Stimulated activated CD8-positive, alpha-beta memory T cell treated with anti-CD3 and anti-CD28 coated beads, Interleukin-15, amount 100 ng/mL, for 48 hours (primary cell): ENCODE measurements at places on chromosomes 1 and 21.
A peak's percentile ranks its signal among the peaks of the same experiment; 100 is the strongest.

DNA sequence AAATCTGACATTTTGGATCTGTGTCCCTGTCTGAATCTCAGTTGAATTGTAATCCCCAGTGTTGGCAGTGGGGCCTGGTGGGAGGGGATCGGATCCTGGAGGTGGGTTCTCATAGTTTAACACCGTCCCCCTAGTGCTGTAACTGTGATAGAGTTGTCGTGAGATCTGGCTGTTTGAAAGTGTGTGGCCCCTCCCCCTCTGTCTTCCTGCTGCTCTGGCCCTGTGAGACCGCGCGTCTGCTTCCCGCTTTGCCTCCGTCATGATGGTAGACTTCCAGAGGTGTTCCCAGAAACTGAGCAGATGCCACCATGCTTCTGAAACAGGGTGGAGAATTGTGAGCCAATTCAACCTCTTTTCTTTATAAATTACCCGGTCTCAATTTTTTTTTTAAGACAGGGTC is 25.0 kb downstream of the AGPAT3 start:
- no peak for DNase-seq

GRCh38 chr1:228081578-228082213 is 812 bp upstream of the ARF1 start:
- DNase-seq, result no peak

GRCh38 chr1:248779350-248779749 is 23.8 kb upstream of the LYPD8 start:
- DNase-seq, result no peak

GRCh38 chr21:42150474-42151085 is 68.4 kb upstream of the ABCG1 start:
- no peak for DNase-seq

DNA sequence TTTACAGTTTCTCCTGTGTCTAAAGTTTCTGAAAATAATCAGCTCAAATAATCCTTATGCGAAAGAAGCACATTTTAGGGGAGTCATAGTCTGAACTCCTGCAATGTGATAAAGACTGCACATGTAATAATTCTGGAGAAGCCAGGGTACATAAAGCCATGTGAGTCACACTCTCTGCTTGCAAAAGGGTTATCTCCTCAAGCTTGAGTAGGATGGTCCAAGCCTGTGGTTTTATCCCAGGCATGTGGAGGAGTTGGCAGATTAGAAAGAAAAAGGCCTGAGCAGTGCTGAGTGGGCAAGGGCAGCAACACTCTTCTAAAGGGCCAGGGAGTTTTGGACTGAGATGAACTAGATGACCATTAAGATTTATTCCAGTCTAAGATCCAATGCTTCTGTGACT is 220.4 kb downstream of the RHOU start:
- no peak for DNase-seq

DNA sequence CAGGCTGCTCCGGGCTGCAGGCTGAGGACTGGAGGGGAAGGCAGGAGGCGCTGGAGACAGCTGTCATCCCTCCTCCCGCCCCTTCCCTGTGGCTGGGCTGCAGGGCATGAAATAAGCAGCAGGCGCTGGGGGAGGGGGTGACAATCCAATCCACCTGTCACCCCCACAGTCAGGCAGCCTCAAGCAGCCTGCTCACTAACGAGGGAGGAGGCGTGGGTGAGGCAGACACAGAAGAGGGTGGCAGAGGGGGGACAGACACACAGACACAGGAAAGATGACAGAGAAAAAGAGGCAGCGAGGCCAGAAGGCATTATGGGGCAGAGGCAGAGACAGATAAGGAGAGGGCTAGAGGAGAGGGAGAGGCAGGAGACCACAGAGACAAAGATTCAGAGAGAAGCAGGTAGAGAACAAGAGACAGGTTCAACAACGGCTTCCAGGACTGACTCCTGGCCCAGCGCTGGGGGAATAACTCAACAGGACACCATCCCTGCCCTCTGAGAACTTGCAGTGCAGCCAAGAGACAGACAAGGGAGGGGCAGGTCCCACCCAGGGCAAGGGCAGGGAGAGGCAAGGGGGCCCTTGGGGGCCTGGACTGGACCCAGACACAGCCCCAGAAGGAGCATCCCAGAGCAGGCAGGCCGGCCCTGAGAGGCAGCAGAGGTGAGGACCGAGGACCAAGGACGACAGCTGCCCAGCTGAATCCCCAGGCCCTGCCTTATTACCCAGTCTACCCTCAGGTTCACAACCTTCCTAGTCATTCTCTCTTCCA is 11.2 kb downstream of the MEF2D start:
- peak; percentile 30 for DNase-seq

DNA sequence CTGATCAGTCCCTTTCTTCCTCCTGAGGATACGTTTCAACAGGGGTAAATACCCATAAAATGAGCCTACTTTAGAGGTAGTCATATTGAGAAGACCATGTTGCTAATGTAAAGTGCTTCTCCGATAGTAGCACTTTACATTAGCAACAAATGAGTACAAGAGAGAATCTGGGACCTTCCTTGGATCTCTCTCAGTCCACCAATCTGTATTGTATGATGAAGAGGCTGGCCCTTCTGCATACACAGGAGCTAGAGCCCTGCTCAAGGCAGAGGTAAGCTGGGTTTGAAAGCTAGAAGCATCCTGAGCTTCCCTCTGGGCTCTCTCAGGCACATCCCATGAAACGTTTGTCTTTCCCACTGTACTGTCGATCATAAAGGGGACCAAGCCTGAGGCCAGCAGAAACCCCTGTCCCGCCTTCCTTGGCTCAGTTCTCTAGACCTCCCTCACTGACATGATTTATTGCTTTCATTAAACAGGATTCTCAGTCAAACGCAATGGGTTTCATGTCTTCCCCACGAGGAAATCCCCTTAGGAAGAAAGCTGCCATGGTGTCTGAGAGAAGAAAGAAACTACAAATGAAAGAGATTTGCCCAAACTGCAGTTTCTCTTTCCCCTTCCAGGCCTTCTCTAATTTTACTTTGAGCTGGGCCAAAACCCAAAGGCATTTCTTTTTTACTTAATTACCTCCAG is 62.8 kb upstream of the BCAR3 start:
- no peak for DNase-seq

GRCh38 chr1:234768171-234768568 is 158.2 kb upstream of the IRF2BP2 start:
- no peak for DNase-seq

DNA sequence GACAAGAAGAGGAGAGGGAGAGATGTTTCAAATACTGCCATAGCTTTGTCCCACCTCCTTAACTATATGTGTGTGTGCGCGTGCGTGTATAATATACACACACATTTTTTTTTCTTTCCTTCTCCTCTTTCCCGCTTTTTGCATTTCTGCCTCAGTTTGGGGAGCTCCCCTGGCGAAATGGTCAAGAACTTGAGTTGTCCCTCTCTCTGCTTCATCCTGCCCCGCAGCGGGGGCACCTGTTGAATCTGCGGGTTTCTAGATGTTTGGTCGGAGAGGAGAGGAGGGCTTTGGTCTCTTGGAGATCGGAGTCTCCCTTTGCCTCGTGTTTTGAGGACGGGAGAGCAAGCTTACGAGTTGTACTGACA is 504 bp downstream of the SCCPDH start:
- no peak for DNase-seq

DNA sequence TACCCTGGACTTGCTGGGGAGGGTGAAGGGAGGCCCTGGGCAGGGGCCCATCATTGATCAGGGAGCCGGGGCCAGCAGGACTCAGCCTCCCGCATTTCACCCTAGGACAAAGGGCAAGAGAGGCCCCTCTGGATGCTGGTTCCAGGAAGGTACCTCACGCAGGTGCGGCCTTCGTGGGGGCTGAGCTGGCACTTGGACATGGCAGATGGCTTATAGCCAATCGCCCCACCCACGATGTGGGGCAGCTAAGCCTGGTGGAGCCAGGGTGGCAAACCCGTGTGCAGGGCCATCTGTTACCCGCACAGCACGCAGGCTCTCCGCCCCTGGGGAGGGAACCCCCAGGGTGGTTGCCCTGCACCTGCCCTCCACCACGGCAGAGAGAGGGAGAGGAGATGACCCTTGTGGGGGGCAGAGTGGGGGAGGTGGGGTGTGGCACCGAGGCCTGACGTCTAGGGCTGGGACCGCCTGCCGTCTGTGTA is 2.5 kb downstream of the TFF3 start:
- DNase-seq, result no peak

- no peak for DNase-seq
Observed at GRCh38 chr1:84947536-84948410, 49.1 kb downstream of the MCOLN2 start.

GRCh38 chr1:64748222-64748621 is 3.3 kb downstream of the RAVER2 start:
- no peak for DNase-seq

GRCh38 chr1:207316622-207317391 is 4.7 kb upstream of the CD55 start:
- no peak for DNase-seq
